Hematopoietic multipotent progenitor cell treated with erythropoietin and hydrocortisone succinate and interleukin-3 and kit ligand, for 6 days (in vitro differentiated cells): ENCODE measurements at places on chromosomes 3 and 15.

GRCh38 chr3:156518726-156519125 lies 36.2 kb downstream of the SSR3 start:
- DNase-seq, result no peak

DNA sequence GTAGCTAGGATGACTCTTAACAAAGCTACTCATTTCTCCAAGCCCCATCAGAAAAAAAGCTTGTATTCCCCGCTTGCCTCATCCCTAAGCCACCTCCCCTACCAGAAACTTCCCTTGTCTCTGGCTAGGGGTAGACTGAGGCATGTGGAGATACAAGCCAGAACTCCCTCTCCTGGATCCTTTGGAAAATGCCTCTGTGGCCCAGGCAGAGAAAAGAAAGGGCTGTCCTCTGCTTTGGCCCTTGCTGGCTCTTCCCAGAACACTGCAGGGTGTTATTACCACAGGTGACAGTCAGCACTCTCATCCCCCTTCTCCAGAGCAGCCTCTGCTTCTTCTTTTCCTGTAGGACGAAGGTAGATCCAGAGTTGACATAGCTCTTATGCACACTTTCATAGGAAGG lies 15.2 kb downstream of the RMDN3 start:
- DNase-seq, result no peak

- no peak for DNase-seq
Observed at GRCh38 chr3:175336406-175337133, 477.4 kb downstream of the NAALADL2 start.

- DNase-seq, result no peak
Observed at GRCh38 chr3:186257866-186258265, 104.2 kb downstream of the DGKG start.

DNA sequence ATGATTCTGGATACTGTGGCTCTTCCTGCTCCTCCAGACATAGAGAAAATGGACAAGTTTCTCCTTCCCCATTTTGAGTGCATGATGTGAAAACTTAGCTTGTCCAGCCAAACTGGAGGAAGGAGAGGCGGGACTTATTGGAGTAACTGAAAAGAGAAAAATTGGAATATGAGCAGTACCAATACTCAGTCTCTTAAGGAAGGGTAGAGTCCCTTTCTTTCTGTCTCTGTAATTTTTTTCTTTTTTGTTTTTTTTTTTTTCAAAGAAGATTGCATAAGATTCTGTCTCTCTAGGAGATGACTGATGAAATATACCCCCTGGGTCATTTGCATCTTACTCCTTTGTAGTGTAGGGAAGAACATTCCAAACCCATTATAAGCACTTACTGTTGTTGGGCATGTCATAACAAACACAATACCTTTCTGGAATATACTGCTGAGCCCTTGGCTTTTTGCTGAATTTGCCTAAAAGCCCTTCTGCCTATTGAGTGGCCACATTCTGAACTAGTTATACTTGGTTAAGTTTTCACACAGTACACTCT lies 498.1 kb upstream of the TPRG1 start:
- no peak for DNase-seq

DNA sequence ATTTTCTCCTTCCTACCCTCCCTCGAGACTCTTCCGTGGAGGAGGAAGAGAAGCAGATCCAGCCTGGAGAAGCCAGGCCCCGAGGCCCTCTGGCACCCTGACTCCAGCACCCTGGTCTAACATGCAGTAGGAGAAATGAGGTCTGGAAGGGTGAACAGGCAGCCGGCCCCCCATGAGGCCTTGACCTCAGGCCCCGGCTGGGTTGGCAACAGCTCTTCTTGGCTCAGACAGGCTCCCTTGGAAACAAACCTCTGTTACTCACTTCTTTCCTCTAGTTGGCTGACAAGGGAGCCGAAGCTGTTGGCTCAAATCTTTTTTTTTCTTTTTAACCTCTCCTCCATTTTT lies 73.4 kb downstream of the CPN2 start:
- no peak for DNase-seq

GRCh38 chr15:80562033-80562432 lies 133.1 kb upstream of the ABHD17C start:
- no peak for DNase-seq

DNA sequence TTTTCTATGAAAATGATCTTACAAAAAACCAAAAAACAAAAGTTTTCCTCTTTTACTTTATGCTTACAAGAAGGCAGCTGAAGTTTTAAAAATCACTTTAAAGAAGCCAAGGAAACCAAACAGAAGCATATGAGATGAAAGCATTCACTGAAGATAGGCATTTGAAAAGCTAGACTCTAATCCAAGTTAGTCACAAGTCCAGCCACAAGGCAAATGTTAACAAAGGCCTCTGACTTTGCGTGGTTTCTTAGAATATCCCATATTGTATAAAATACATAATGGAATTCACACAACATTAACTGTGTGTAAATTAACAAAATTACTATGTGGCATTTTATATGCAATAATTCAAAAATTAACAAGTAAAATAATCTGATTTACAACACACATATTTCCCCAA lies 17.7 kb downstream of the MRPL3 start:
- DNase-seq, result no peak

GRCh38 chr3:18223974-18224373 lies 201.2 kb downstream of the SATB1 start:
- DNase-seq, result no peak

GRCh38 chr3:50486219-50486888 lies 17.1 kb downstream of the CACNA2D2 start:
- DNase-seq, result no peak

DNA sequence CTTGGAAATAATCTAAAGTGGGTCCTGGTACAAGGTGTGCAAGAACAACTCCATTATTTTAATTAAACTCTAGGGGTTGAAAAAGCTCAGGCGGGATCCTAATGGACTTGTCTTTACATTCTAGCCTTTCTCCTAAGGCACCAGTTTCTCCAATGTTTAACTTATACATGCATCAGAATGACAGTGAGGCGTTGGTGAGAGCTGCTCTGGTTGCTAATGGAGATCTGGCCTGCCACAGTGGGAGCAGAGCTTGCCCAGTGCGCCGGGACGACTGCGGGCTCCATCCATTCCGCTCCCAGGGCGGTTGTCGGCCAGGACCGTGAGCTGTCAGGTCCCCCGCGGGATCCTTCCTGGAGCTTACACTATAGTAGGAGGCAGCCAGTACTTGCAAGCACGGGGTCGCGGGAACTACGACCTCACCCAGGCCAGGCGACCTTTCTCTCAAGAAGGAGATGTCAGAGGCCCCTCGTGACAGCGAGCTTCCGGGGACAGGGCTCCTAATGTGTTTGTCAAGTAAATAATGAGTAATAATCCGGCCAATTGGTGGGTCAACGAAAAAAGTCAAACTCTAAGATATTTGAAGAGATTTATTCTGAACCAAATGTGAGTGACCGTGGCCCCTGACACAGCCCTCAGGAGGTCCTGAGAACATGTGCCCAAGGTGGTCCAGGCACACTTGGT lies 991 bp upstream of the HIGD1A start:
- peak; percentile 26 for DNase-seq

GRCh38 chr3:62199126-62199525 lies 174.2 kb downstream of the FEZF2 start:
- no peak for DNase-seq
